ENCODE measurements at places on chromosomes 6 and 20.

GRCh38 chr20:64051033-64051452 lies 1.6 kb upstream of the SOX18 start:
- no peak for DNase-seq

- DNase-seq, result no peak
Observed at GRCh38 chr6:142429195-142429594, 127.4 kb downstream of the ADGRG6 start.

- DNase-seq, result no peak
Observed at GRCh38 chr6:21431526-21431925, 162.0 kb upstream of the SOX4 start.

- DNase-seq, result no peak
Observed at GRCh38 chr20:5118220-5119142, 1.3 kb downstream of the PCNA start.

- DNase-seq, result no peak
Observed at GRCh38 chr6:48757661-48758060, 646.7 kb upstream of the PTCHD4 start.

- DNase-seq, result no peak
Observed at GRCh38 chr6:116393430-116393829, 22.7 kb downstream of the DSE start.

GRCh38 chr6:52186480-52186879 lies 305 bp downstream of the IL17A start:
- no peak for DNase-seq

DNA sequence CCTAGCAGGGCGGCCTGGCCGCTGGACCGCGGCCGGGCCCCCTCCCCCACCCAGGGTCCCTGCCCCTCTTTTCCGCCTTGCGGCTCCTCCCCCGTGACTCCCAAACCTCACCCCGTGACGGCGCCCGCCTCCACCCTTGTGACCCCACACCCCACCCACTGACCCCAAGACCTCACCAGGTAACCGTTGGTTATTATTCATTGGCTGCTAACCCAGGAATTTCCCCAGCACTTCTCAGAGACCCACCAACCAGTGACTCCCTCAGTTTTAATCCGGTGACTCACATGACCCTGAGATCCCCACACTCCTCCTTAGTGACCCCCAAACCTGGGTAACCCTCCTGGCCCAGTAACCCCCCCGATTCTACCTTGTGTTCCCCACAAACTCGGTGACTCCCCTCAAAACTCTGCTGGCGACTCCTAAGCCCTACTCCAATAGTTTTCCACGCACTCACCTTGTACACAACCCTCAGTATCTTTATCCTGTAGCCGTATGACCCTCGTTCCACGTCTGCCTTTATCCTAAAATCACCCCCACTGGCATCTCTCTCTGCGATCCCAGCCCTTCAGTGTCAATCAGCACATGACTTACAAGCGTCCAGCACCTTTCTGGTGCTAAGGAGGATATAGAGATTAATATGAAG lies 534 bp downstream of the ZNF76 start:
- DNase-seq, result peak; percentile 97

DNA sequence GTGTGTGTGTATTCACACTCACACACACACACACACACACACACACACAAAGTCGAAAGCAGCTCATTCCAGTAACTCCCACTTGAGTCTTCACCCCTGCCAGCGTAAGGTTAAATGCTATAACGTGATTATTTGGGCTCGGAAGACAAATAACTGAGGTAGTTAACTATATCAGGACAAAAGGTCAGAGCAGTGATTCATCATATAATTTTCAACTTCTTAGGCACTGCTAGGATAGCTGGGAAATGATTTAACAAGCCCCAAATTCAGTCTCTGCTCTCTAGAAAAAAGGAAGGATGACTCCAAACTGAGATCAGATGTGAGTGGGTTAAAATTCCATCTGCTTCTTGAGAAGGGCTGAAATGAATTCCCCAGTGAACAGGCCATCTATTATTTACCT lies 30.7 kb downstream of the HDGFL1 start:
- no peak for DNase-seq

DNA sequence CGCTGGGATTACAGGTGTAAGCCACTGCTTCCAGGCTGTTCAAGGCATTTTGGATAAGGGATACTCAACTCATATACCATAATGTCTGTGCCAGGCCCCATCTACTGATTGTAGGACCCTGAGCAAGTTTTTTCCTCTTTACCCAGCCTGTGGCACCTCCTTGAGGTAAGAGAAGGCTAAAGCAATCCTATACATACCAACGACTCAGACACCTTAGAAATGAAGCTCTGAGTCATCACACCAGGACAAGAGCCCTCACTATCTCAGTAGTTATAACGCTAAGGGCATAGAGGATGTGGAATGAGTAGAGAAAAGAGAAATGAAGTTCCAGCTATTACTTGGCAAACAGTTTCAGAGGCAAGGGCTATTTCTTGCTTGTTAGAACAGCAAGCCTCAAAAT lies 16.9 kb downstream of the NDRG3 start:
- DNase-seq, result peak; percentile 64

DNA sequence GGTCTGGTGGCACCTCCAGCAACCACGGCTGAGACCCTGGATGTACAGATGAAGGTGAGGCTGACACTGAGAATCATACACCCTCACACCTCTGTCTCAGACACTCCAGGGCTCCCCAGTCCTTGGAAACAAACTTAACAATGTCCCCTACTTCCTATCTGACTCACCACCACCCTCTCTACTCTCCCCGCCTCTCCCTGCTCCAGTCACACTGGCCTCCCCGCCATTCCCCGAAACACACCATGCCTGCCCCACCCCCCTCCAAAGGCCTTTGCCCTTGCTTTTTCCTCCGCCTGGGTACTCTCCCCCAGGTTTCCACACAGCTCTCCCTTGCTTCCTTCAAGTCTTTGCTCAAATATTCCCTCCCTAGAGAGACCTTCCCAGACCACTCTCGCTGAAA lies 16.3 kb downstream of the BPI start:
- no peak for DNase-seq

GRCh38 chr6:33724102-33725023 lies 12.9 kb upstream of the UQCC2 start:
- DNase-seq, result no peak

DNA sequence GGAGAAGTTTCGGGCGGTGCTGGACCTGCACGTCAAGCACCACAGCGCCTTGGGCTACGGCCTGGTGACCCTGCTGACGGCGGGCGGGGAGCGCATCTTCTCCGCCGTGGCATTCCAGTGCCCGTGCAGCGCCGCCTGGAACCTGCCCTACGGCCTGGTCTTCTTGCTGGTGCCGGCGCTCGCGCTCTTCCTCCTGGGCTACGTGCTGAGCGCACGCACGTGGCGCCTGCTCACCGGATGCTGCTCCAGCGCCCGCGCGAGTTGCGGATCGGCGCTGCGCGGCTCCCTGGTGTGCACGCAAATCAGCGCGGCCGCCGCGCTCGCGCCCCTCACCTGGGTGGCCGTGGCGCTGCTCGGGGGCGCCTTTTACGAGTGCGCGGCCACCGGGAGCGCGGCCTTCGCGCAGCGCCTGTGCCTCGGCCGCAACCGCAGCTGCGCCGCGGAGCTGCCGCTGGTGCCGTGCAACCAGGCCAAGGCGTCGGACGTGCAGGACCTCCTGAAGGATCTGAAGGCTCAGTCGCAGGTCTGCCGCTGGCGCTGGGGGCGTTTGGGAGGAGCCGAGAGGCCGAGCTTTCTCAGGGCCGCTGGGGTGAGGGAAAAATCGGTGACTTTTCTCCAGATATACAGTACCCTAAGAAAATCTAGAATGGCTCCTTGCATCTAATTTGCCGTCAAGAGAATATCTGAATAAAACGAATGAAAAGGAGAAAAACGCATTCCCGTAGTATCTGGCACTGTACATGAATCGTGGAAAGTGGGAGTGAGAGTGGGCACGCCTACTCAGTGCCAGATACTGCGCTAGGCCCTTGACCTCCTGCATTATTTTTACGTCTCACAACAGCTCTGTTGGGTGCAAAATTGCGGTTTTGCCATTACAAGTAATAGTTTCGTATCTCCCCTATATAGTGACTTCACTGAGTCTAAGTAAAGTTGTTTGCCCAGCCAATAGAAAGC lies 1.0 kb downstream of the CALHM6 start:
- peak; percentile 92 for DNase-seq

- DNase-seq, result no peak
Observed at GRCh38 chr6:134015719-134016557, 36.5 kb downstream of the SLC2A12 start.

DNA sequence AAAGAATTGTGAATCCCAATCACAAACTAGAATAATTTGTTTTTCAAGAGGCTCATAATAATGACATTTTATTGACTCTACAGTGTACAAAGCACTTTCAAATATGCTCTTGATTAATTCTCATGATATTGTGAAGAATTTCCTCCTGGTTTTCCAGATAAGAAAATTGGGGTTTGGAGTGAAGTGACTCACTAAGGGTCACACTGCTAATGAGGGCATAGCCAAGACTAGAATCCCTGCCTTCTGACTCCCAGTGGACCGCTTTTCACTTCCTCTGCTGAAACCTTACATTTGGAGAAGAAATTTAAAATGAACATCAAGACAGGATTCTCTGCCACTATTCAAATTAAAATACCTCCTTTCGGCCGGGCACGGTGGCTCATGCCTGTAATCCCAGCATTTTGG lies 38.3 kb upstream of the LTV1 start:
- DNase-seq, result no peak

- no peak for DNase-seq
Observed at GRCh38 chr6:40313582-40313981, 273.6 kb downstream of the LRFN2 start.

- DNase-seq, result peak; percentile 78
Observed at GRCh38 chr20:6583134-6583738, 184.2 kb upstream of the BMP2 start.

GRCh38 chr6:130113201-130113710 lies 94.9 kb downstream of the L3MBTL3 start:
- DNase-seq, result no peak

DNA sequence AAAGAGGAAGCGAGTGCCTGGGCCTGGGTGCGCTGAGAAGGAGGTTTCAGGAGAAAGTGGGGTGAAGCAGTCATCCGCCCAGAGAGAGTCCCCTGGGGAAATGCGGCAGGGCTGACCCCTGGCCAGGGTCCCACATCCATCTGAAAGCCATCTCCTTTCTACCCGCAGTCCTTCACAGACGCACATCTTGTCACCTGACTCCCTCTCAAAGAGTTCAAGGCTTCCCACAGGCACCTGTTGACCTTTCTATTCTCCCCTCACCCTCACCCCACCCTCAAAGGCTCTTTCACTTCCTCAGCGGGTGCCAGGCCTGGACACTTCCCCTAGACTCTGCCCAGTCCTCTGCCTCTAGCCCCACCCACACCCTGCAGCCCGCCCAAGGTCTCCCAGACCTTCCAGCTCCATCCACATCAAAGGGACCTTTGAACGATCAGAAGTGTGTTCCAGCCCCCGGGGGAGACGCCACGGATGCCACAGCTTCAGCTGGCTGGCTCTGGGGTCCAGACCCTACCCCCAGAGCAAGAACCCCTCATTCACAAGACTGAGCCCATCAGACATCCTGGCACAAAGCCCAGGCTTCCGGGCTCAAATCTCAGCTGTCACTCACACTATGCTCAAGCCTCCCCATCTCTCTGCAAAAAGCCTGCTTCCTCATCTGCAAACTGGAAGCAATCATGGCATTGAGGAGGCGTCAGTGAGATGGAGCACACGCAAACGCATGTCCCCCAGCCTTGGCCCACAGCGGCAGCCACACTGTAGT lies 2.1 kb downstream of the CTSZ start:
- DNase-seq, result peak; percentile 29

GRCh38 chr6:168362276-168362990 lies 42.9 kb upstream of the DACT2 start:
- DNase-seq, result no peak

DNA sequence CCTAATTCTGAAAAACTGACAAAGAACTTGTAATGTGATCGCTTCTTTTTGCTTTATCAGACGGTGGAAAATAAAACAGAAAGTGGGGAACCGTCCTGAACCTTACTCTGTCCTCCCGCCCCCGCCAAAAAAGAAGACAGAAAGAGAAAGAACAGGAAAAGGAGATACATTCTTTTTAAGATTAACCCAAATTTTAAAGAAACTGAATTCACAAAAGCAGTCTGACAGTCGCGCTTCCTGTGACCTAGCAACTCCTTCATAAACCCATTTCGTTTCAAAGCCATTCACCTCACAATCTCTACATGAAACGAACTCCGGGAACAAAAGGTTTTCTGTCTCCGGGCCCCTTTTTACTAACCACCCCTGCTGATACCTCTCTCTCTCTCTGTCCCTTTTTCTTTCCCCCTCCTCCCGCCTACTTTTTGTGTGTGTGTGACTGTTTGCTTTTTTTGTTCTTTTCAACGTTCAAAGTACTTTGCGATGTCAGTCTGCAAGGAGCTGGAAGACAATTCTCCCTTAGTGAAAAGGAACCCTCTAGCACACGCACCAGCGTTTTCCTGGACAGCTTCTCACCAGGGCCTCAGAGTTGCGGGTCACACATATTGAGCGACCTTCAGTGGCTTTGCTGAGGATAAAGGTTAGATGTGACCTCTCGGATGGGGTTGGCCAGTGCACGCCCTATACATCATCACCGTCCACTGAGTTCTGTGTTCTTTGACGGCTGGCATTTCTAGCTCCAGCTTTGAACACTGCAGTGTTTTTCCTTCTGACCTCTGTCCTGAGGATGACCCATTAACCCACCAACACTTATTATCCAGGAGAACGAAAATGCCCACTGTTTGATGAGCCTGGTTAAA lies 530 bp upstream of the NEDD9 start:
- DNase-seq, result peak; percentile 70

DNA sequence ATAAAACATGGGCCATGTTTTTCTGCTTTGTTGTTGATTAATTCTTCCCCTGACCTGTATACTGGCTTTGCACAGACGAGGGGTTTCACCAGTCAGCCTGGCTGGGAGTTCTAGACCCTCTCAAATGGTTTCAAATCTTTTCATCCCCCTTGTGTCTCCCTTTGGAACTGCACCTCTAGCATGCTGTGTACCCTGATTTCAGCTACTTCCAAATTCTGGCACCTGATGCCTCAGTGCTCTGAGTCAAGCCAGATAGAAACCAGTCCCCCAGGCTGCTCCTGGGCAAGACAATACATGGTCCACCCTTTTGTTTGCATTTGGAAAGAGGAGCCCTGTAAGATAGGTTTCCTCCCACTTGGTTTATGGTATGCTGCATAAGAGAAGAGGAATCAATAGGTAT lies 290.2 kb downstream of the BTBD3 start:
- DNase-seq, result peak; percentile 85

DNA sequence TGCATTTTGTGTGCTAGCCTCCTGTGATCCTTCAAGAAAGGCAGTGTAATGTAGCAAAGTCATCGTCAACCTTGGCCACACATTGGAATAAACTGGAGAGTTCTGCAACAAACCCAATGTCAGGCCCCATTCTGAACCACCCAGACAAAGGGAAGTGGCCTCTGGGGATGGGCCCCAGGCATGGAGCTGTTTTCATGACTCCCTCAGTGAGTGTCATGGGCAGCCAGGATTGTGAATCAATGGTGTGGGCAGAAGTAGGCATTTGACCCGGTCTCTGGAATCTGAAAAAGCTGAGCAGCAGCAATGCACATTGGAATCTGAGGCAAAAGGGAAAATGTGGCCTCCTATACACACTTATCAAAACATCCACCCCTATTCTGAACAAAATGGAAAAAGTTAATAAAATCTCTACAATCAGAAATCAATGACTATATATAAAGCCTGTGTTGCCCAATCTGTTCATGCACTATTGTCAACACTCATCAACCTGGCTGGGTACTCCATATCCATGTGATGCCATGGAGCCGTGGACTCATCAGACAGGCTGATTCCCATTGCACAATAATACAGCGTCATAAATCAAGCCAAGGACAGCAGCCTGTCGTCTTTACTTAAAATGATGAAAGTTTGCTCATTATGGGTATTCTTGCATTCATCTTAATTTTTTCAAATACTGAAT lies 134.9 kb upstream of the STMND1 start:
- DNase-seq, result no peak

GRCh38 chr6:2072453-2072852 lies 173.0 kb downstream of the GMDS start:
- no peak for DNase-seq
